ENCODE measurements at places on chromosomes 6 and 20. TPM values are rescaled to one million over a fixed set of nuclear protein-coding genes. Genes with fewer than 3 reads are reported as not detected.

The PEX6 gene
- total RNA-seq, result 18.1 TPM

The ZSCAN26 gene
- total RNA-seq, result 21.4 TPM

The RBPJL gene
- total RNA-seq, result not detected

The DUSP15 gene
- not detected for total RNA-seq

The LY6G5C gene
- total RNA-seq, result 2.9 TPM

The BCAS1 gene
- total RNA-seq, result not detected

The EDN3 gene
- not detected for total RNA-seq

The TPX2 gene
- 312 TPM for total RNA-seq

The TDRD6 gene
- not detected for total RNA-seq

GRCh38 chr6:111834356-111834755 is 38.9 kb downstream of the FYN start:
- DNase-seq, result no peak

GRCh38 chr20:24914388-24915241 is 34.5 kb upstream of the CST7 start:
- no peak for DNase-seq

- no peak for DNase-seq
These were observed 214.6 kb upstream of the CDH4 start for GRCh38 chr20:61037498-61037897.

GRCh38 chr6:147776631-147777213 is 268.2 kb downstream of the SAMD5 start:
- no peak for DNase-seq

- no peak for DNase-seq
These were observed 421.1 kb downstream of the BCKDHB start for GRCh38 chr6:80527552-80528052.

DNA sequence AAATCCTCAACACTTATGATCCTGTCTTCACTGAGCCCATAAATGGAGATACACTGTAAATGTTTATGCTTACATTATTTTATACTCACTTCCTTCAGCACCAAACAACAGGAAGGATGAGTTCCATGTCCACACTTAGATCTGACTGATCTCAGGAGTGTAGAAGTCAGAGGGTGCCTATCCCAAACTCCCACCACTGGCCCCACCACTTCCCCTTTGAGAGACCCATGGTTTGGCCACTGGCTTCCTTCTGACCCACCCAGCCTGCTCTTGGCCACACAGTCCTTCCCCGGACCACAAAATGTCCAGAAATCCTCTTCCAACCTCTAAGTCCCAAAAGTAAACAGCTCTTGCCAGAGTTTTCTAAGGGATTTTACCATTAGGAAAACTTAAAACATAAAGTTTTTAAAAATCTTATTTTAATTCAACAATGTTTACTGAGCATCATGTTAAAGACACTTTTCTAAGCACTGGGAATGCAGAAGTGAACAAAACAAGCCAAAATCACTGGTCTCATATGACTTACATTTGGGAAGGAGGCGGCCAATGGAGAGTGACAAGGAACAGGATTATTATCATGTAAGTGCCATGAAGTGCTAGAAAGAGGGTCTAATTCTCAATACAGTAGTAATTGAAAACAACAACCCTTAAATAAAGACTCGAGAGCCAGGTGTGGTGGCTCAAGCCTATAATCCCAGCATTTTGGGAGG is 103.8 kb downstream of the NRSN1 start:
- DNase-seq, result no peak

GRCh38 chr6:117169781-117170281 is 95.5 kb upstream of the VGLL2 start:
- DNase-seq, result no peak

GRCh38 chr6:168232062-168232461 is 87.5 kb downstream of the DACT2 start:
- DNase-seq, result no peak

DNA sequence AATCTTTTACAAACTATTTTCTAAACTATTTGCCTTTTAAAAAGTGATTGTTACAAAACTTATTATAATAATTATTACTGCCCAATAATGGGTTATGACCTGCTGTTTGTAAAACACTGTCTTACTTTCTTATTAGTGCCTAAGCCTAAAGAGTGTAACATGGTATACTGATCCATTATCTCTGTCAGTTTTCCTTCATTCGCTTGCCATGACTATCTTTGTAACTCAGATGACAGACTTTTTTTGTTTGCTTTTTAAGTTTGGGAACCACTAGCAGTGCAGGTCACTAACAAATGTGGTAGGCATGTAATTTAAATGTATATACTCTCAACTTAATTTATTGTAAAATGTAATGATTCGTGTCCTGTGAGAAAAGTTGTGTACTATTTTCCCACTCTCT is 9.9 kb upstream of the TFB1M start:
- DNase-seq, result no peak

All from RPMI7951 (cell line).